SJSA1 (cell line): ENCODE measurements at places on chromosomes 1 and 21. TPM values are rescaled to one million over a fixed set of nuclear protein-coding genes. Genes with fewer than 3 reads are reported as not detected.

The KLF18 gene
- total RNA-seq: not detected in 2 replicates

The USH2A gene
- not detected in 2 replicates for total RNA-seq

The HMGCL gene
- 24.0 and 35.9 TPM in 2 replicates for total RNA-seq

The CATSPERE gene
- total RNA-seq: 0.05 TPM in 1 of 2 replicates, not detected in the other

The FCER1G gene
- total RNA-seq: 1.1 TPM in 1 of 2 replicates, not detected in the other
